ENCODE measurements at places on chromosomes 1 and 21. TPM values are rescaled to one million over a fixed set of nuclear protein-coding genes. Genes with fewer than 3 reads are reported as not detected.

GRCh38 chr1:62241371-62242131, 46.9 kb downstream of the L1TD1 start:
- no peak for DNase-seq
- H3K4me1 ChIP-seq, result no peaks in the 10 kb centered on the region
- H3K27me3 ChIP-seq, result no peaks in the 10 kb centered on the region
- H3K36me3 ChIP-seq, result no peaks in the 10 kb centered on the region
- H3K4me3 ChIP-seq, result no peak overlapping the region
- H3K27ac ChIP-seq, result no peak overlapping the region

DNA sequence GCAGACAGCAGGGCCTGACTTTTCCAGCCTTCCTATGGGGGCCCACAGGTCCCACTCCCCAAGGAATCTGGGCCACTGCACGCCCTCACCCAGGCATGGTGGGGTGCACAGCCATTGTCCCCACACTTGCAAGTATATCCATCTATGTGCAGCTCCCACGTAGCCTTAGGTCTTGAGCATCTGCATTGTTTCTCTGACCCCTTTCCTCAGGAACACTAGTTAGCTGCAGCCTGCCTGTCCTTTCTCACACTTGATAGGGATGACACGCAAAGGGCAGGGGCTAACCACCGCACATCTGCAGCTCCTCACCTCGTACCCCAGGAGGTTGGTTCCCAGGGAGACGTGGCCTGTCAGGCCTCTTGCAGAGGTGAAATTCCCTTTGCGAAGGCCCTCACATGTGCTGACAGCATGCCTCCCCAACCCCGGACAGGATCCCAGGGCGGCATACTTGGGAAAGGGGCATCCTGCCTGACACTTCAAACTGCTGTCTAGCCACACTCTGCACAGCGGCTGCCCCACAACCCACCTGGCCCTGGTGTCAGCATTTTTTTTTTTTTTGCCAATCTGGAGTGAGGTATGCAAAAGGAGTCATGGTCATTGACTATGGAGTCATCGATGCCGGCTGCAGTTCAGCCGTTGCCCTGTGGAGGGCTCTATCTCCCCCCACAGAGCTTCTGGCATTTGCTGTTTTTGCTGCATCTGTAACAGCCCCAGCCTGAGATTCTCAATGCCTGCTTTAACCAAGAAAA, 5.0 kb downstream of the JMJD4 start:
- no peak for DNase-seq
- peaks cover 22% of the 10 kb centered on the region for H3K27me3 ChIP-seq
- no peaks in the 10 kb centered on the region for H3K36me3 ChIP-seq

DNA sequence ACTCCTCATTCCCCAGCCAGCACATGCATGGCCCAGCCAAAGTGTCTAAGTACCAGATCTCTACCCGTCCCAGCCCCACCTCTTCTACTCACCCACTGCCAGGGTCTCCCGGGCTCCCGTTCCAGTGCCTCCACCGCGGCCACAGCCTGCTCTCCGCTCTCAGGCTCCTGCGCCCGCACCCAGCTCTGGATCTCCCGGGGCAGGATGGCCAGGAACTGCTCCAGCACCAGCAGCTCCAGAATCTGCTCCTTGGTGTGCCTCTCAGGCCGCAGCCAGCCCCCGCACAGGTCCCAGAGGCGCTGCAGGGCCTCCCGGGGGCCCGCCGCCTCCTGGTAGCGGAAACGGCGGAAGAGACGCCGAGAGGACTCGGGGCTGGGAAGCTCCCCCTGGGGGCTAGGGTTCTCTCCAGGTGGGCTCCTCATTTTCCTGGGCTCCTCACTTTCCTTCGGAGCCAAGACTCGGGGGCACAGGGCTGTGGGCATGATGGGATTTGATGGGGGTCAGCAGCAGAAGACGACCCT, 2.5 kb downstream of the ZNF496 start:
- H3K4me3 ChIP-seq, result no peak overlapping the region
- no peak overlapping the region for H3K27ac ChIP-seq
- DNase-seq, result no peak
- H3K36me3 ChIP-seq, result peaks cover 30% of the 10 kb centered on the region
- H3K4me1 ChIP-seq, result peaks cover 49% of the 10 kb centered on the region

DNA sequence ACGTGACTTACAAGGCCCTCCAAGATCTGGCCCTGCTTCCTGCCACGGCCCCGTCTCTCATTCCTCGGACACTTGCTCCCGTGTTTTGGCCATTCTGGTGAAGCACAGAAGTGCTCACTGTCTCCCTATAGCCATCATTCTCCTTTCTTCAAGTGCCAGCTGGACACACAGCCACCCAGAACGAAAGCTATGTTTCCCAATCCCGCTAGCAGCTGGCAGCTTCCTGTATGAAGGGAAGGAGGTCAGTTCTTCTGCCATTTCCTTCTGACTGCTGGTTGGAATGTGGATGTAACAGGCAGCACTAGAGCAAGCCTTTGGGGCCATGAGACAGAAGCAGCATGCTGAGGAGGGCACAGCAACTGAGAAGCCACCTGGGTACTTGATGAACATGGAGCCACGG, 82.8 kb downstream of the TGFBR3 start:
- H3K27me3 ChIP-seq, result peaks cover 34% of the 10 kb centered on the region
- peak overlapping the region; percentile 86 for H3K27ac ChIP-seq
- peaks cover 6% of the 10 kb centered on the region for H3K36me3 ChIP-seq
- peak overlapping the region; percentile 82 for H3K4me3 ChIP-seq

GRCh38 chr1:247064304-247064703, 14.3 kb downstream of the ZNF670 start:
- peaks cover 15% of the 10 kb centered on the region for H3K36me3 ChIP-seq
- H3K27ac ChIP-seq, result no peak overlapping the region
- H3K4me3 ChIP-seq, result no peak overlapping the region
- H3K4me1 ChIP-seq, result no peaks in the 10 kb centered on the region

DNA sequence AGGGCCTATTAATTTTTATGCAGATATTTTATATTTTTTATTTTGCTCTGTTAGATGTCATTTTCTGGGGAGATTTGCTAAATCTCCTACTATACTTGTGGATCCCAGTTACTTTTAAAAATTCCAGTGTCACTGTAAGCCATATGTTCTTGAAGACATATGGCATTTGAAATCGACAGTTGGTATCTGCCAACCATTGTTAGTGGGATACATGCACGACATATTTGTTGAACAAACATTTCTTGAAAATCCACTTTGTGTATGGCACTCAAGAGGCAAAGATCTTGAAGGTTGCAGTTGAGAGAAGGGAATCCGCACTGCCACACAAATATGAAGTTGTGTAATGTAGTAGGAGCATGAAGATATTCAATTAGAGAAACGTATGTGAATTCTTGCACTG, 287.7 kb downstream of the HHAT start:
- no peak overlapping the region for H3K4me3 ChIP-seq
- H3K4me1 ChIP-seq, result no peaks in the 10 kb centered on the region
- no peaks in the 10 kb centered on the region for H3K36me3 ChIP-seq
- no peak for DNase-seq
- H3K27ac ChIP-seq, result no peak overlapping the region

- H3K27me3 ChIP-seq, result no peaks in the 10 kb centered on the region
- no peak overlapping the region for H3K4me3 ChIP-seq
- no peaks in the 10 kb centered on the region for H3K36me3 ChIP-seq
- no peak overlapping the region for H3K27ac ChIP-seq
- H3K4me1 ChIP-seq, result peaks cover 8% of the 10 kb centered on the region
Measured at GRCh38 chr1:9143250-9143649, 14.3 kb upstream of the GPR157 start.

- DNase-seq, result peak; percentile 12
- no peak overlapping the region for H3K27ac ChIP-seq
- no peaks in the 10 kb centered on the region for H3K4me1 ChIP-seq
- H3K4me3 ChIP-seq, result no peak overlapping the region
- no peaks in the 10 kb centered on the region for H3K27me3 ChIP-seq
Measured at GRCh38 chr1:30409476-30410152, 313.8 kb downstream of the MATN1 start.

DNA sequence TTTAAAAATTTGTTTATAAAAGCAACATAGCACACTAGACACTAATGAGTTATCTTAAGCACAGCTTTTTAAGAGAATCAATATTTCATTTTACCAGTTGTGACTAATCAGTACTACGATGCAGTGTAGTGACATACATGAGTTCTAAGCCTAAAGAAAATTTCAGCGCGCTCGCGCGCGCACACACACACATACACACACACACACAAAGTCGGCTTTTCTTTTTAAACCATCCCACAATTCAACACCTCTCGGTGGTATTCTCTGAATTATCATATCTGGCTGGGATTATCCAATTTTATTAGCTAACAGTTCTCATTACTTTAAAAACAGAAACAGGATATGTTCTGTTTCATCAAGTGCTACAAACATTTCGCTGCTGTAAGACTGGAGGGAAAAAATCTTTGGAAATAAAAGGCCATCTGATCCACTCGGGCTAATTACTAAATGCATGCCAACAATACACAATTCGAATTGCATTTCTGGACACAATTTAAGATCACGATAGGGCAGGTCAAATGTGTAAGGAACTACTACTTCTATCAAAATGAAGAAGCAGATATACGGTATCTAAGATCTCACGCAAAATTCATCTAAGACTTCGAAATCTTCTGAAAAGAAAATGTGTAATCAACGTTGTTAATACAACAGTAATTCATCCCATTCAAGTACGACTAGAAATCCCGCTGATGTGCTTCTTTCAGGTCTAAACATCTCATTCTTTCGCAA, 1.2 kb downstream of the TUT4 start:
- DNase-seq, result peak; percentile 44
- peaks cover 14% of the 10 kb centered on the region for H3K4me1 ChIP-seq
- H3K27me3 ChIP-seq, result peaks cover 2% of the 10 kb centered on the region
- H3K4me3 ChIP-seq, result no peak overlapping the region

- peaks cover 16% of the 10 kb centered on the region for H3K4me1 ChIP-seq
- no peak overlapping the region for H3K4me3 ChIP-seq
- no peak overlapping the region for H3K27ac ChIP-seq
- peaks cover 3% of the 10 kb centered on the region for H3K36me3 ChIP-seq
- peak; percentile 48 for DNase-seq
- peaks cover 22% of the 10 kb centered on the region for H3K27me3 ChIP-seq
Measured at GRCh38 chr21:33374450-33375096, 28.6 kb upstream of the IFNGR2 start.

DNA sequence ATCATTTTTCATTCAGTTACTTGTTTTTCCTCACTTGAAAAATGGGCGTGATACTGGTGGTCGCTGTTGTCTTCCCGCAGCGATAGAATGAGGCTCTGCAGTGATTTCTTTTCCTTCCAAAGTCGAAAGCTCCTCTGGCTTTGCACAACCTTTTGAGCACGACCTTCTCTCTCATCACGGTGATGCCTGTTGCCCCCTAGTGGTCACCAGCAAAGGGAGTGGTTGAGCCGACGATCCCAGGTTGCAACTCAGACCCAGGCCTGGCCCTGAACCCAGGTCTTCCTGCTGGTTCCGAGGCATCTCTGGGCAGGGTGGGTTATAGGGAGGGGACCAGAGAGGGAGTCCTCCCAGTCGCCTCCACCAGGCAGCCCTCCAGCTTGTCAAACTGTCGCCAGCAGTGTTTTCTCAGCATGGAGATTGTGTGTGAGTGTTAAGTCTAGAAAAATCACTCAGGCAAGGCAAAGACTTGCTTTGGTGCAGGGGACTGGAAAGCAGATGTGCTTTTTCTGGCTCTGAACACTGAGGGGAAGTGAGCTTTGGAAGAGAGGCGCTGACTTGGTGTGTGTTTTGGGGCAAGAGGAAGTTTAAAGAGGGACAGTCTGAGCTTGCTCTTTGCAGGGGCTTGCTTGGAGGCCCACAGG, 285.3 kb downstream of the CAMTA1 start:
- peaks cover 9% of the 10 kb centered on the region for H3K27me3 ChIP-seq
- H3K4me1 ChIP-seq, result peaks cover 1% of the 10 kb centered on the region
- no peaks in the 10 kb centered on the region for H3K36me3 ChIP-seq
- DNase-seq, result peak; percentile 39

DNA sequence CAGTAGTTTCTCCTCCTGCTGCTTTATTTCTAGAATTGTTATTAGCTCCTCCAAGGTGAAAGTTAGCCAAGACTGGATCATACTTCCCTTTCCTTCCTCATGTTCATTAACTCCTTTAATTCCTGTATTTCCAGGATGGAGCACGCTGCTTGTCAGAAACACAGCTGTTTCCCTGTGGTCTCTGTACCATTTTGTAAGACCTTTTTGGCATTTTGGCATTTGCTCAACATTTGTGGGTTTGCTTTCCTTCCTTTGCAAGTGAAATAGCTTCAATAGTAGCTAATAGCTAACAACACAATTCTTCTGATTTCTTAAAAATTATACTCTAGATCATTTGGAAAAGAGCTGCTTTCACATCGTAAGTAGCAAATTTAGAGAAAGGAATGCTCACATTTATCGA, 44.3 kb upstream of the HPDL start:
- no peaks in the 10 kb centered on the region for H3K4me1 ChIP-seq
- DNase-seq, result no peak
- H3K27ac ChIP-seq, result no peak overlapping the region
- H3K27me3 ChIP-seq, result peaks cover 15% of the 10 kb centered on the region

- H3K4me3 ChIP-seq, result no peak overlapping the region
- no peak for DNase-seq
- no peak overlapping the region for H3K27ac ChIP-seq
- H3K36me3 ChIP-seq, result no peaks in the 10 kb centered on the region
- no peaks in the 10 kb centered on the region for H3K27me3 ChIP-seq
Measured at GRCh38 chr1:78913950-78914349, 92.6 kb downstream of the ADGRL4 start.

GRCh38 chr1:171835891-171836290, 5.4 kb upstream of the DNM3 start:
- no peak for DNase-seq
- peaks cover 4% of the 10 kb centered on the region for H3K4me1 ChIP-seq
- H3K27ac ChIP-seq, result no peak overlapping the region
- peaks cover 9% of the 10 kb centered on the region for H3K27me3 ChIP-seq
- H3K4me3 ChIP-seq, result no peak overlapping the region

DNA sequence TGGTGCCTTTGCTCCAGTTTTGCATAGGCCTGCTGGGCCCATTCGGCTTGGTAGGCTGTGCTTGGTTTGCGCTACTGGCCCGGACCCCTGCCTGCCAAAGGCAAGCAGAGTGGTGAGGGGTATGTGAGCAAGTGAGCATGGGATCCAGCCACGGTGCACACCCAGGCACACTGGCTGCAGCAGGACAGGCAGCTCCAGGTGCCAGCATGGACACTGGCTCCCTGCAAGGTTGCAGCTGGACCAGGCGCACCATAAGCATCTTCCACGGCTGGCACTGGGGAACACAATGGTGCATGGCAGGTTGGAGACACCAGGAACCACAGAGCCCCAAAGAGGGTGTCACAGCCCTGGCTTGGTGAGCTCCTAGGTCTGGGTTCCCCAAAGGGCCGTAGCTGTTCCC, 693.5 kb upstream of the PTBP2 start:
- no peaks in the 10 kb centered on the region for H3K27me3 ChIP-seq
- no peaks in the 10 kb centered on the region for H3K4me1 ChIP-seq
- no peak overlapping the region for H3K4me3 ChIP-seq

GRCh38 chr1:39508857-39509305, 17.4 kb downstream of the BMP8A start:
- H3K4me3 ChIP-seq, result no peak overlapping the region
- H3K36me3 ChIP-seq, result no peaks in the 10 kb centered on the region
- H3K27ac ChIP-seq, result no peak overlapping the region
- H3K4me1 ChIP-seq, result peaks cover 12% of the 10 kb centered on the region

The HPDL gene
- total RNA-seq, result 10.3 TPM

The CELA2A gene
- not detected for total RNA-seq

The ZMYND12 gene
- total RNA-seq, result 0.79 TPM

The TRIM17 gene
- total RNA-seq, result 3.4 TPM

The S100A9 gene
- total RNA-seq, result 4.8 TPM

The LCE1B gene
- total RNA-seq, result not detected

Measured in activated naive CD8-positive, alpha-beta T cell treated with anti-CD3 and anti-CD28 coated beads, Interleukin-2, amount 10 ng/mL, durations not matched to agents 7 days and 5 days (primary cell).